ENCODE measurements at places on chromosomes 12 and 14.

- H3K4me3 ChIP-seq, result no peak overlapping the region
- H3K4me1 ChIP-seq, result no peaks in the 10 kb centered on the region
- DNase-seq, result no peak
- H3K27ac ChIP-seq, result no peak overlapping the region
- H3K36me3 ChIP-seq, result no peaks in the 10 kb centered on the region
These were observed 29.7 kb upstream of the SAV1 start for GRCh38 chr14:50697659-50698290.

DNA sequence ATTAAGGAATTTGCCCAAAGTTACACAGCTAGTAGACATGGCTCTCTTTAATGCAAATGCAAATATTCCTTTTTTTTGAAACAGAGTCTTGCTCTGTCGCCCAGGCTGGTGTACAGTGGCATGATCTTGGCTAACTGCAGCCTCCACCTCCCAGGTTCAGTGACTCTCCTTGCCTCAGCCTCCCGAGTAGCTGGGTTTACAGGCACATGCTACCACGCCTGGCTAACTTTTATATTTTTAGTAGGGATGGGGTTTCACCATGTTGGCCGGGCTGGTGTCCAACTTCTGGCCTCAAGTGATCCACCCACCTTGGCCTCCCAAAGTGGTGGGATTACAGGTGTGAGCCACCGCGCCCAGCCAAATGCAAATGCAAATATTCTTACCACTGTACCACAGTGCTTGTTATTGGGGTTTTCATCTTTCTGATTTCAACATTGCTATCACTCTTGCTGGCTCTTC lies 24.5 kb upstream of the HIGD1C start:
- peaks cover 20% of the 10 kb centered on the region for H3K27me3 ChIP-seq
- H3K4me3 ChIP-seq, result peak overlapping the region; percentile 98
- peaks cover 79% of the 10 kb centered on the region for H3K4me1 ChIP-seq
- H3K27ac ChIP-seq, result peak overlapping the region; percentile 97

DNA sequence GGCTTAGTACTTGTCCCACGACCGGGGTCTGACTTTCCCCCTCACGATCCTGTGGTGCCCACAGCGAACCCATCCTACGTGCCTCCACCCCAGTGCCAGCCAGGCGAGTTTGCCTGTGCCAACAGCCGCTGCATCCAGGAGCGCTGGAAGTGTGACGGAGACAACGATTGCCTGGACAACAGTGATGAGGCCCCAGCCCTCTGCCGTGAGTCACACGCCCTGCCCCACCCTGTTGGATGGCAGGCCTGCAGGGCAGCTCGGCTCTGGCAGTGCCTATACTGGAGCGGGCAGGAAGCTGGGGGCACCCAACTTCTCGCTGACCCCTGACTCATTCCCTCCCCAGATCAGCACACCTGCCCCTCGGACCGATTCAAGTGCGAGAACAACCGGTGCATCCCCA lies 18.3 kb upstream of the LRP1-AS start:
- no peak overlapping the region for H3K4me3 ChIP-seq
- H3K27ac ChIP-seq, result no peak overlapping the region
- no peaks in the 10 kb centered on the region for H3K4me1 ChIP-seq
- DNase-seq, result no peak
- H3K27me3 ChIP-seq, result peaks cover 9% of the 10 kb centered on the region
- no peaks in the 10 kb centered on the region for H3K36me3 ChIP-seq

GRCh38 chr12:123891516-123892179 lies 81.0 kb downstream of the CCDC92 start:
- H3K4me1 ChIP-seq, result no peaks in the 10 kb centered on the region
- no peak for DNase-seq
- no peak overlapping the region for H3K4me3 ChIP-seq
- no peaks in the 10 kb centered on the region for H3K27me3 ChIP-seq
- no peaks in the 10 kb centered on the region for H3K36me3 ChIP-seq

- no peaks in the 10 kb centered on the region for H3K27me3 ChIP-seq
- H3K27ac ChIP-seq, result no peak overlapping the region
- no peak overlapping the region for H3K4me3 ChIP-seq
- no peak for DNase-seq
- no peaks in the 10 kb centered on the region for H3K4me1 ChIP-seq
These were observed 28.1 kb downstream of the OR10P1 start for GRCh38 chr12:55664826-55665225.

- DNase-seq, result peak; percentile 28
- no peak overlapping the region for H3K4me3 ChIP-seq
- H3K36me3 ChIP-seq, result peaks cover 4% of the 10 kb centered on the region
- H3K27me3 ChIP-seq, result no peaks in the 10 kb centered on the region
These were observed 24.9 kb downstream of the DGLUCY start for GRCh38 chr14:91138511-91139359.

DNA sequence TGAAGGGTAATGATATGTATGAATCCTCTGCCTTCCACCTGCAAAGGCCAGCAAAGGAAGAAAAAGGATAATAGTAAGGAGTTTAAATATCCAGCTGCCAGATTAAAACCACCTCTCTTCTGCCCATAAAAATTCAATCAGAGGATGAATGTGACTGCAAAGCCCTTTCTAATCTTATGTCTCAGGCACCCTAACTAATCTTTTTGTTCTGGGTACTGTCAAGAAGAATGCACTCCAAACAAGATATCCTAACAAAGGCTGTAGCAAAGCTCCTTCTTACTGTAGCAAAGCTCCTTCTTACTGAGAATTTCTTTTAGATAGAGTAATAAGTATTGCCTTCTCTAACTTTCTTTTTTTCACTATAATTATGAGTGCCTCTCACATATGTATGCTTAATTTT lies 91.8 kb downstream of the ST8SIA1 start:
- no peak overlapping the region for H3K4me3 ChIP-seq
- H3K27me3 ChIP-seq, result peaks cover 6% of the 10 kb centered on the region
- H3K4me1 ChIP-seq, result no peaks in the 10 kb centered on the region

DNA sequence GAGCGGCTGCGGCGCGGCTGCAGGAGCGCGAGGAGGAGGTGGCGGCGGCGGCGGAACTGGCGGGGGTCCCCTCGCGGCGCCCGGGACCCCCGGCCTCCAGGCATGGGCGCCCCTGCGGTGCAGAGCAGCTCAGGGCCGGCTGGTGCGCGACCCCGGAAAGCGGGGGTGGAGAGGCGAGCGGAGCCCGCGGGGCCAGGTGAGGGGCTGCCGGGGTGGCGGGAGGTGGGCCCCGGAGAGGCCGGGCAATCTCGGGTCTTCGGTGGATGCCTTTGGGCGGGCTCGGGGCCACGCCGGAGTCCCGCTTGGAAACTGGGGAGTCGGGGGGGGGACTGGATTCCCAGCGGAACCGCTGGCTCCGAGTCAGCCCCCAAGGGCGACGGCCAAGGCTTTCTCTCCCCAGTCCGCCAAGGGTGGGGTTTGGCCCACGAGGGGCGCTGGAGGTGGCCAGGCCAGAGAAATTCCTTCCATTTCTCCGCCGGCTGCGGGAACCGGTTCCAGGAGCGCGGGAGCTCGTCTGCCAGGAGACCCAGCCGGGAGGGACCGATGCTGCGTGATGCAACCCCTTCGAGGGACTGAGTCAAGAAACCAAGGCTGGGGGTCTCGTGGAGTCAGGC lies 13.9 kb upstream of the NR4A1 start:
- peaks cover 31% of the 10 kb centered on the region for H3K4me1 ChIP-seq
- H3K27ac ChIP-seq, result peak overlapping the region; percentile 53
- peaks cover 10% of the 10 kb centered on the region for H3K27me3 ChIP-seq
- H3K36me3 ChIP-seq, result no peaks in the 10 kb centered on the region
- no peak for DNase-seq

- no peak overlapping the region for H3K4me3 ChIP-seq
- peaks cover 3% of the 10 kb centered on the region for H3K27me3 ChIP-seq
- no peaks in the 10 kb centered on the region for H3K36me3 ChIP-seq
- H3K27ac ChIP-seq, result no peak overlapping the region
These were observed 182.1 kb upstream of the HMGA2 start for GRCh38 chr12:65642061-65642661.

All from immature natural killer cell (primary cell).